Hepatocyte (in vitro differentiated cells): ENCODE measurements at places on chromosomes 5 and 9.
A peak's percentile ranks its signal among the peaks of the same experiment; 100 is the strongest.

GRCh38 chr5:158127536-158127935, 268.6 kb upstream of the CLINT1 start:
- no peak for DNase-seq

DNA sequence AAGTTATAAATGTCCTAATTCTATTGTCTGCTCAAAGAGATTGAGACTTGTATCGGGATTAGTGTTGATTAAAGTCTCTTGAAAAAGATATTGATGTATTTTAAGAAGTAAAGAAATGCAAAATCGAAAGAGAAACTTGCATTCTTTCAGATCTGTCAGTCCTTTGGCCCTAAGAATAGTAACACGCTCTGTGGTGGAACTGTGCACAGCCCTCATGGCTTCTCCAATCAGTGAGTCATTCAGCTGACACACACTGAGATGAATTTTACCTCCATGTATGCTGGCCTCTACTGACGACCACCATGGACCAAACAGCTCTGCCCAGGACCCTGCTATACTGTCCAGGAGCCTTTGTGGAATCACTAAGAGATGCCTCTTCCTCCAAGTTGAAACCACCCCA, 232.4 kb downstream of the ESM1 start:
- DNase-seq, result no peak

DNA sequence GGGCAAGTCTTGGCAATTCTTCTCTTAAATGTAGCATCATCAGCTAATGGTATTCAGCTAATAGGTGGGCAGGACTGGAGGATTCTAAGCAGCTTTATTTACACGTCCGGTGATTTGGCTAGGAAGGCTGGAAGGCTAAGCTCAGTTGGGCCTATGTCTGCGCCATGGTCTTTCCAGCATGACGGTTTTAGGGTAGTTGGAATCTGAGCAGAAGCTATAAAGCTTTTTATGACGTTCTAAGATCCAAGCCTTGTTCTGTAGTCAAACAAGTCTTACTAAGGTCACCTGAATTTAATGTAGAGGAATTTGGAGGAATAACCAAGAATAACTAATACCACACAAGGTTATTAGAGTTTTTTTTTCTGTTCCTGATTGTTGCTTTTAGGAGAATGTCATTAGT, 66.2 kb downstream of the CDC42SE2 start:
- DNase-seq, result no peak

DNA sequence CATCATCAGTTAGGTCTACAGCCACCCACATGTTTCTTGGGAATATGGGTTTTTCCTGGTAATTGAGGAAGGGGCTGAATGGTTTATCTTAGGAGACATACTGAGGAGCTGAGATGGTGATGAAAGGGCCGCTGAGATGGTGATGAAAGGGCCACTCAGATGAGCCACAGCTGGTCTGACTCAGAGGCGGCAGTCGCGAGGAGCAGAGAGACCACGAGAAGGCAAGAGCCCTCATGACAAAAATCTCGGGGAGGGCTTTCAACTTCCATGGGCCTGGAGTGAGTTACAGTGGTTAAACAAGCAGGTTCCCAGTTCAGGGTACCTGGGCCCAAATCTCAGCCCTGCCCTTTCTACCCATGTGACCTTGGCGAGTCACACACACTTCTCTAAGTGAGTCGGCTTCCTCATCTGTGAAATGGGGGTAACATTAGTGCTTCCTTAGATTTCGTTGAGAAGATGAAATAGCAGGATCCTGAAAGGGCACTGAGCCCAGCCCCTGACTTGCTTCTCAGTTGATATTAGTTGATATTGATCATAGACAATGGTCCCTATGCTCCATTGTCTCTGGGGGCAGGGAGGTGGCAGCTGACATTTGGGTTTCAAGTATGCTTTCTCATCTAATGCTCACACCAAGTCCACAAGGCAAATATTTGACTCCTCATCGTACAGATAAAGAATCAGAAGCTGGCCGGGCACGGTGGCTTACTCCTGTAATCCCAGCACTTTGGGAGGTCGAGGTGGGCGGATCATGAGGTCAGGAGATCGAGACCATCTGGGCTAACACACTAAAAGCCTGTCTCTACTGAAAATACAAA, 169.5 kb downstream of the RGS3 start:
- DNase-seq, result no peak

DNA sequence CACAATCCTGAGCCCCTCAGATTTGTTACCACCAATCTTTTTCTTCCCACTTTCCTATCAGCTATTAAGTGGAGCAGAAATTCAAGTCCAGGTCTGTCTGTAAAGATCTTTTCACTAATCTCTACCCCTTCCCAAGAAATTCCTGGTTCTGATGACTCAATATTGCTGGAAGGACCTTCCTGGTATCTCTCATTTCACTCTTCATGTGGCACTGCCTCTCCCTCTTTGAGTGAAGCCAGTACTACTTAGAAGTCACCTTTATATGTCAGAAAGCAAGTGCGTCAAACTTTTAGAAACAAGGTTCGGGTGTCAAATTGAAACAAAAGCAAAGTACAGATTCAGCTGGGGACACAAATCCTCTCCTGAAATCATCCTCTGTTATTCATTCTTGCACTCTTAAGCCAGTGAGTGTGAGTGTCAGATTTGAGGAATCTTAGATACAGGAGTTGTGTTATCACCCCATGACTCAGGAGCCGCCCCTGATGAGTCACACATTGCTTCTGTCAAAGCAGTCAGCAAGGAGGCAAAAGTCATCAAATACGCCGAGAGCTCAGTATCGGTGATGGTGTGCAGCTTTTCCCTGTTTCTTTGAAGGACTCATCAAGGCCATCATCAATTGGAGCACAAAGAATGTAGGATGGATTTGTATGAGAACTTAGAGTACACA, 313.0 kb downstream of the CETN3 start:
- DNase-seq, result peak; percentile 85
